ENCODE measurements at places on chromosomes 2 and 18.

- DNase-seq: no peak
These were observed 167.1 kb downstream of the PID1 start for GRCh38 chr2:229104025-229104424.

DNA sequence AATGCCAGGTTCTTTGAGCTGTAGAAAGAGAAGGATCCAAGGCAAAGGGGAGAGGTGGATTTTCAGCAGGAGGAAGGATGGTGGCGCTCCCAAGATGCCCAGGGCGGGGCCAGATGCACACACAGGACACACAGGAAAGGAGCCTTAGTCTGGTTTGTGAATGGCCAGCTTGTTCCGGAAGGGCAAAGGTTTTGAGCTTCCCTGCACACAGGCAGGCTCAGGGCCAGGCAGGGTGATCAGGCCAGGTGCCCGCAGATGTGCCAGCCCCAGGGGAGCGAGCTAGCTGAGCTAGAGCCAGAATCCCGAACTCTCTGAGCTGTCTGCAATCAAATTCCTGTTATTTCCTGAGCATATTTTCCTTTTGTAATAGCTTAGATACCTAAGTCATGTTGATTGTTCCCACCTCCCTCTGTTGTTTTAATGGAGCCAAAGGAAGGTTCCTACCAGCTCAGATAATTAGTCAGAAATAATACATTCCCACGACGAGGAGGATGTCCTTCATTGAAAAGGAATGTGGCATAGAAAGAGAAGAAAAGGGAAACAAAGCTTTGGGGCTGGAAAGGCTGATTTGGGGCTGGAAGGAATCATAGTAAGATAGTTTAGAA lies 13.7 kb upstream of the OTOF start:
- no peak for DNase-seq

- DNase-seq: no peak
These were observed 274.3 kb upstream of the NRP2 start for GRCh38 chr2:205407984-205408383.

- DNase-seq: no peak
These were observed 48.7 kb upstream of the NBEAL1 start for GRCh38 chr2:202965810-202966460.

GRCh38 chr18:26550998-26551694 lies 2.8 kb upstream of the KCTD1 start:
- no peak for DNase-seq

- no peak for DNase-seq
These were observed 10.2 kb downstream of the RAB10 start for GRCh38 chr2:26043862-26044696.

DNA sequence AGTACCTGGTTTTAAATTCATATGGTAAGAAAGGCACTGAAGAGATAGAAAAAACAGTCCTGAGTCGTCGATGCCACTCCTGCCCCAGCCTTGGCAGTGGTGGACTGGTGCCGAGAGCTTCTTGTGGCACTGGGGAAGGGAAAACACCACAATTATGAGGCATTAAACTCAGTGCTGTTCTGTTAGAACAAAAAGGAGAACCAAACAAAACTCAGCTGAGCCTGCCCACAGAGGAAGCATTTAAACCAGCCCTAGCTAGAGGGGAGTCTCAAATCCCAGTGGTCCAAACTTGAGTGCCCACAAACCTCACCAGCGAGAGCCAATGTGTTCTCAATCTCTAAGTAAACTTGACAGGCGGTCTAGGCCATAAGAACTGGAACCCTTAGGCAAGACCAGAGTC lies 1254.5 kb upstream of the FAM98A start:
- no peak for DNase-seq

GRCh38 chr2:137190411-137191195 lies 425.3 kb downstream of the THSD7B start:
- no peak for DNase-seq

GRCh38 chr2:179939259-179939658 lies 67.8 kb downstream of the CWC22 start:
- no peak for DNase-seq

DNA sequence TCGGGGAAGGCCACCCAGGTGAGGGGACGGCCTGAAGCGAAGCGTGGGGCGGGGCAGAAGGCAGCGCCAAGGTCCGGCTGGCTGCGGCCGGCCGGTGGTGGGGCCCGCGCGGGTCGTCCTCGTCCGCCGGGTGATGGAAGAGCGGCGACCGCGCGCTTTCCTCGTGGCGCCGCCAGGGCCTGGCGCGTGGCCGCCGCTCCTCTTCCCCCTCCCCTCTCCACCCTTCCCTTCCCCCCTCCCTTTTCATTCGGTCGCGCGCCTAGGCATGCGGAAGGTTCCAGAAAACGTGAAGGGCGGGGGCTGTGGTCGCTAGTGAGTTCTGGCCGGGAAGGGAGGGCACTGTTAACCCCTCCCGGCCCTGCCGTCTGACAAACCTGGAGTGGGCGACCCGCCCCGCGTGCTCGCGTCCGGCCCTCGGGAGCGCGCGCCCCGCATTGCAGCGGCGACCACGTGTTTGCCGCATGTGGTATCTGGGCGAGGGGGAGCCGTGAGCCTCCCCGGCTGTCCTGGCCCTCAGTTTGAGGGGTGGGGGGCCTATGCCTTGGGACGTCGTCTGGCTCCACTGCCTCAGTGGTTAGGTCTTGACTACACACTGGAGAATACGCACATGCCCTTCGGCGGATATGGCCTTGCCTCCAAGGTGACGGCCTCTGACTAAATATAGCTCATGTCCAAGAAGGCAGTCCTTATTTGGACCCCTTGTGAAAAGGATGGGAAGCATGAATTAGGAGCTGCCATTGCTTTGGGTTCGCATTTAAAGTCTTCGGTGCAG lies 579 bp downstream of the MAT2A start:
- DNase-seq: no peak

GRCh38 chr2:229539628-229540027 lies 174.7 kb downstream of the DNER start:
- DNase-seq: no peak

All from DMS153 (cell line).